AG04450 (cell line): ENCODE measurements at places on chromosomes 3 and 15.

DNA sequence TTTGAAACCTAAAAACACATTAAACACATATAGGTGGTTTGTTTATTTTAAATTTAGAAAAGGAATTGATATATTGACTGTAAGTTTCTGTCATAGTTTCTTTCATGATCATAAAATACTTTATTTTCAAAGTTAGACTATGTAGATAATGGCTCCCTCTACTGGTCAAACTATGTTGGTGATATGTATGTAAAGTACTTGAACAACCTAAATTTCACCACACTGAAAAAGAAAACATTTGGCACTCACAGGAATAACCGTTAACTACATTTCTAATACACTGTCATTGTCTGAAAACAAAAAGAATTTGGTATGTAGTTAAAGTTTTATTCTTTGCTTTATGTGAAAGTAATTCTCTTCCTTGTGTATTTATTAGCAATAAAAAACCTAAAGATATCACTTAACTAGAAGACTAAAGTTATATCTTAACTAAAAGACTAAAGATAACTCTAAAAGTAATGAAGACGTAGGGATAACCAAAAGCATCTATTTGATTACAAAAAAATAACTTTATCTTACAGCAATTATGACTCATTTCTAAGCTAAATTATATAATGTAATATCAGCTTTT is 427.5 kb downstream of the VGLL3 start:
- peak; percentile 0 for DNase-seq

- no peak for DNase-seq
Measured at GRCh38 chr3:34106379-34106778, 307.9 kb downstream of the PDCD6IP start.

- DNase-seq, result no peak
Measured at GRCh38 chr15:26029146-26029545, 166.0 kb upstream of the ATP10A start.

GRCh38 chr3:185205865-185206264 is 48.0 kb downstream of the EHHADH start:
- DNase-seq, result no peak

DNA sequence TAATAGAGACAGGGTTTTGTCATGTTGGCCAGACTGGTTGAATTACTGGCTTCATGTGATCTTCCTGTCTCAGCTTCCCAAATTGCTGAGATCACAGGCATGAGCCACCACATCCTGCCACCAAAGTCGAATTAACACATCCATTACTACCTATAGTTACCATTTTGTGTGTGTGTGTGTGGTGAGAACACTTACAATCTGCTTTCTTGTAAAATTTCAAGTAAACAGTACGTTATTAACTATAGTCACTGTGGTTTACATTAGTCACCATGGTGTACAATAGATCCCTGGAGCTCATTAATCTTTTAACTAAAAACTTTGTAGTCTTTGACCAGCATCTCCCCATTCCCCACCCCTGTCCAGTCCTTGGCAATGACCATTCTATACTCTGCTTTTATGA is 270.0 kb downstream of the NAALADL2 start:
- no peak for DNase-seq
